ENCODE measurements at places on chromosomes 2 and 18. TPM values are rescaled to one million over a fixed set of nuclear protein-coding genes. Genes with fewer than 3 reads are reported as not detected.

- H3K4me3 ChIP-seq, result no peak overlapping the region
- DNase-seq, result no peak
- peak overlapping the region; percentile 13 for H3K27ac ChIP-seq
- no peaks in the 10 kb centered on the region for H3K36me3 ChIP-seq
Observed at GRCh38 chr2:127577973-127578372, 42.5 kb downstream of the MYO7B start.

DNA sequence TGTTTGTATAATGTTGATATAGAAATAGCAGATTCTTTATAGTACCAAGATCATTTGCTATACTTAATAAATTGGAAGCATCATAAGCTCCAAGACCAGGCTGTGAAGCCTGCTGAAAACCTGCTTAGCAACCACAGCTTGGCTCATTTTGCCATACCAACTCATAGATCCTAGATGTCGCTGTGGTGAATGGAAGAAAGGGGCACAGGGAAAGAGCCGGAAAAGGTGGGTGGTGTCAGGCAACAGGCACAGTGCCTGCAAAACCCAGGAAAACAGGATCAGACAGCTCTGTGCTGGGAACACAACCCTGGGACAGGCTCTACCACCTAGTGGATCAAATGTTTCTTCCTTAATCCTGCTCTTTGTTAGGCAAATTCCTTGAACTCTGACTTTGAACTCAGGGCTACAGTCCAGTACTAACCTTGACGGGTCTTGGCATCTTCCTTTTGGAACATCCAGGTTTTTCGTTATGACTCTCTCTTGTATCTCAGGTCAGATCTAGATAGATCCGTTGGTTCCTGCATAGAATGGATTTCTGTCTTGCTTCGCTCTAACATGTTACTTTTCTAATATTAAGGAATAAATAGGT lies 31.6 kb downstream of the TWSG1 start:
- no peaks in the 10 kb centered on the region for H3K27me3 ChIP-seq
- H3K4me3 ChIP-seq, result no peak overlapping the region
- peaks cover 20% of the 10 kb centered on the region for H3K36me3 ChIP-seq
- H3K27ac ChIP-seq, result peak overlapping the region; percentile 47
- peak; percentile 69 for DNase-seq
- peaks cover 13% of the 10 kb centered on the region for H3K4me1 ChIP-seq

- no peaks in the 10 kb centered on the region for H3K4me1 ChIP-seq
- H3K27me3 ChIP-seq, result peaks cover 13% of the 10 kb centered on the region
- H3K36me3 ChIP-seq, result peaks cover 68% of the 10 kb centered on the region
- H3K4me3 ChIP-seq, result no peak overlapping the region
- H3K27ac ChIP-seq, result no peak overlapping the region
- no peak for DNase-seq
Observed at GRCh38 chr2:4695281-4695861, 992.0 kb downstream of the DCDC2C start.

- H3K27ac ChIP-seq, result no peak overlapping the region
- DNase-seq, result no peak
Observed at GRCh38 chr2:160197587-160197986, 2.5 kb downstream of the ITGB6 start.

DNA sequence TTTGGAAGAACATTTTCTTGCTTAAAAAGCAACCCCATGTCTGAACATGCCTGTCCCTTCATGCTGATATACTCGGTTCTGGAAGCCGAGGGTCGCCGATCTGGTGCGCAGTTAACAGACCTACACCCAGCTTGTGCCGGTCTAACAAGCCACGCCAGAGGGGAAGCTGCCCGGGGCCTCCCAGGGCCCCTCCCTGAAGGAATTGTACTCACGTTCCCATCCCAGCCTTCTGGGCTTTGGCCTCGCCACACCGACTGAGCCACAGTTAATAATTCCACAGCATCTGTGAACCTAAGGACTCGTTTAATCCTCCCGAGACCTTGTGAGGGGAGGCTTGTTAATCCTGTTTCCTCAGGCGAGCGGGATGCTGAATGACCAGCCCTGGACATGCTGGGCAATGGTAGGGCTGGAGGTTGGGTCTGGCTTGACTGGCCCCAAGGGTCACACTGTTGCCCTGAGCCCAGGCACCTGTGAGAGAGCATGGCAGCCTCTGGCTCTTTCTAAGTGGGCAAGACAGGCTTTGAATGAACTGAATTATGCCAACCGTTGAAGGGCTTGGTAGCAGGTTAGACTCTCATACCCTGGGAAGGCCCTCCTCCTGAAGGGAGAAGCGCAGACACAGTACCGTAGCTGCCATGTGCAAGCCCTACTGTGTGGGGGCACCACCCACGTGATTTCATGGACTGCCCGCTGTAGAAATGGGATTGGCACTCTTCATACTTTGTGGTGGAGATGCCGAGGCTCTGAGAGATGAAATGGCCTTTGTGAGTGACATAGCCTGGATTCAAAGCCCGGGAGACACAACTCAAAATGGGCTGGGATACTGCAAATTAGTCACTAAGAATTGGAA lies 27.9 kb upstream of the ODC1 start:
- no peaks in the 10 kb centered on the region for H3K27me3 ChIP-seq
- H3K4me3 ChIP-seq, result no peak overlapping the region
- peaks cover 16% of the 10 kb centered on the region for H3K4me1 ChIP-seq
- H3K36me3 ChIP-seq, result no peaks in the 10 kb centered on the region
- H3K27ac ChIP-seq, result no peak overlapping the region

Gene SERPINB4
- total RNA-seq, result 0.53 TPM

Measured in WTC11 (cell line).